ENCODE measurements at places on chromosomes 12 and 14. TPM values are rescaled to one million over a fixed set of nuclear protein-coding genes. Genes with fewer than 3 reads are reported as not detected.

Gene CCDC38
- total RNA-seq: not detected

Gene HEATR5A
- total RNA-seq: 39.3 TPM

Gene SLCO1B3
- total RNA-seq: not detected

Gene CIROP
- not detected for total RNA-seq

Gene ZNF839
- 5.7 TPM for total RNA-seq

Gene KRT71
- total RNA-seq: not detected

Gene BHLHE41
- total RNA-seq: 10.6 TPM

Gene SOAT2
- total RNA-seq: 0.17 TPM

Gene SLC41A2
- total RNA-seq: 9.9 TPM

Gene IFT43
- 56.2 TPM for total RNA-seq

Gene RFX4
- total RNA-seq: not detected

Gene BEGAIN
- total RNA-seq: 2.3 TPM

Gene TRIP11
- 61.1 TPM for total RNA-seq

Gene NPAS3
- total RNA-seq: 5.7 TPM

Gene SLC38A2
- 127 TPM for total RNA-seq

Gene RTN1
- total RNA-seq: 3.2 TPM

Gene MGP
- total RNA-seq: 1,019 TPM

Gene TMEM132C
- 9.4 TPM for total RNA-seq

DNA sequence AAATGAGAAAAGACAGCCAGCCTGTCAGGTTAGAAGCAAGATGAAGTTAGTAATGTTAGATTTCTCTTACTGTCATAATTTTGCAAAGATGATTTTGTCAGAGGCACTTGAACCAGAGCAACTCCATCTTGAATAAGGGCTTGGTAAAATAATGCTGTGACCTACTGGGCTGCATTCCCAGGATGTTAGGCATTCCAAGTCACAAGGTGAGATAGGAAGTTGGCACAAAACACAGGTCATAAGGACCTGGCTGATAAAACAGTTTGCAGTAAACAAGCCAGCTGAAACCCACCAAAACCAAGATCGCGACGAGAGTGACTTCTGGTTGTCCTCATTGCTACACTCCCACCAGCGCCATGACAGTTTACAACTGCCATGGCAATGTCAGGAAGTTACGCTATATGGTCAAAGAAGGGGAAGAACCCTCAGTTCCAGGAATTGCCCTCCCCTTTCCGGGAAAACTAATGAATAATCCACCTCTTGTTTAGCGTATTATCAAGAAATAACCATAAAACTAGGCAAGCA is 1313.5 kb upstream of the TMEM132C start:
- no peak for DNase-seq

DNA sequence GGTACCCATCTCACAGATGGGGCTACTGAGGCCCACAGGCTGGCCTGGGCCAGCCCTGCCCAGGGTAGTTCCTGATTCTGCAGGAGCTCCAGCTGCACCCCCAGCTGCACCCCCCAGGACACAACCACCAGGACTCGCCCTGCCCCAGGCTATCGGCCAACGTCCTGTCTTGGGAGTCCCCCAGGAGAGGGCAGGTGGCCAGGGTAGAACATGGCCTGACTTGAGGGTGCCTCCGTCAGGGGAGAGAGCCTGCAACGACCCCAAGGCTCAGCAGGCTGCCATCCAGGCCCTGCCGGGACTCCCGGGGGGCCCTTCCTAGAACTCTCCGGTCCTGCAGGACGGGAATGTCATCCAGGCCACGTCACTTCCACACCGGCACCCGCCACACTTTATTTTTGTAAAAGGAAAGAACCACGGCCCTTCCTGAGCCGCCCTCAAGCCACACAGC is 15.8 kb downstream of the JAG2 start:
- peak; percentile 38 for DNase-seq

GRCh38 chr14:51881636-51882035 is 21.2 kb downstream of the GNG2 start:
- DNase-seq: no peak

GRCh38 chr12:29131539-29131938 is 17.5 kb upstream of the FAR2 start:
- no peak for DNase-seq

DNA sequence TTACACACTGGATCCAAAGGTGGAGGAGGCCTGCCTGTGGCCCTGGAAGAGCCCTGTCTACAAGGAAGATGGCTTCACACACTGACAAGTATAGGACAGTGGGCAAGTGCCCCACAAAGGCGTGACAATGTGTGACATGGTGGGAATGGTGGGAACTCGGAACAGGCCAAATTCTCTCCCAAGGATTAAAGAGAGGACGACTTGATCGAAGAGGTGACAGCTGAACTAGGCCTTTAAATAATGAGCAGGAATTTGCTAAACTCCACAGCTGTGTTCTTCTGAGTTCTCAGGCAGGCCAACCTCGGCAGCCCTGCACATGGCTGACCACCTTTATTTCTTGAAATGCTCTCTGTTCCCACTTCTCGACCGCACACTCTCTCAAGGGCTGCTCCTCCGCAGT is 23.8 kb downstream of the POMT2 start:
- no peak for DNase-seq

DNA sequence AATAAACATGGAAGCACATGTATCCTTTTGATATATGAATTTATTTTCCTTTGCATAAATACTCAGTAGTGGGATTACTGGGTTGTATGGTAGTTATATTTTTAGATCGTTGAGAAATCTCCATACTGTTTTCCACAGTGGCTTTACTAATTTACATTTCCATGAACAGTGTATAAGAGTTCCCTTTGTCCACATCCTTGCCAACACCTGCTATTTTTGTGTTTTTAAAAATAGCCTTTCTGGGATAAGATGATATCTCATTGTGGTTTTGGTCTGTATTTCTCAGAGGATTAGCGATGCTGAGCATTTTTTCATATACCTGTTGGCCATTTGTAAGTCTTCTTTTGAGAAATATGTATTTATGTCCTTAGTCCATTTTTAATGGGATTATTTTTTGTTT is 329.2 kb upstream of the KITLG start:
- DNase-seq: no peak

GRCh38 chr12:90122681-90123080 is 414.0 kb upstream of the ATP2B1 start:
- no peak for DNase-seq

DNA sequence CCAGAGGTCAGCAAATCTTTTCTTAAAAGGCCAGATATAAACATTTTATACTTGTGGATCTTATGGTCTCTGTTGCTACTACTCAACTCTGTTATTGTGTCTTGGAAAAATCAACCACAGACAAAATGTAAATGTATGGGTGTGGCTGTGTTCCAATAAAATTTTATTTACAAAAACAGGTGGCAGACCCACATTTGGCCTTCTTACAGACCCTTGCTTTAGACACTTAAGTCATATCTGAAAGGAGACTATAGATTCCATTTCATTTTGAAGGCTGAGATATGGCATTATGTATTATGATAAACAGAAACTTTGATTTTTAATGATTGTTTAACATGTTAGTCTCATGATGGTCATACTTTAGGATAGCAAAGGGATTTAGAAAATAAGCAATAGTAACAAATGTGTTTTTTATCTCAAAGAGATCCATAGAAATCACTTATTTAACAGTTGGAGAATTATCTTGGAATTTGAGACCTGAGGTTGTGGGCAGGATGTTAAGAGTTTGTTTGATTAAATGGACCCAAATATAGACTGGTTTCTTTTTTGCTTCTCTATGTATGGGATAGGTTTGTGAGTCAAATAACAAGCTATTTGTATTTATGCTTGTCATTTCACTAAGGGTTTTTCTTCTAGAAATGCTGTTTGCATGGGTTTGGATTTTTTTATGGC is 51.2 kb downstream of the PPFIBP1 start:
- no peak for DNase-seq

DNA sequence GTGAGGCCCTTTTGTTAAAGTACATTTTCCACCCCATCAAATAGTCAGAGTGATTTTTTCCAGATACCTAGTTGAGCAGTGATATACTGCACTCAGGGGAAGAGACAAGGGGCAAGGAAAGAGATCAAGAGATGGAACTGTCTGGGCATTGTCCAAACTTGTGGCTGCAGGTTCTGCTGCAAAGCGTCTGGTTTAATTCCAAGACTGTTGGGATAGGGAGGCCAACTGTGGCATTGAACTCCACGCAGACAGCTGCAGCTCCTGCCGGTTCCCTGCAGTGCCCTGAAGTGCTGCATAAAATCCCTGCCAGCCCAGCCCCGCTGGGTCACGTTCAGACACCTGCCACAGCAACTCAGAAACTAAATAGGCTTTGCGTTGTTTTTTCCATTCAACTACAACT is 30.5 kb downstream of the RPH3A start:
- DNase-seq: no peak

DNA sequence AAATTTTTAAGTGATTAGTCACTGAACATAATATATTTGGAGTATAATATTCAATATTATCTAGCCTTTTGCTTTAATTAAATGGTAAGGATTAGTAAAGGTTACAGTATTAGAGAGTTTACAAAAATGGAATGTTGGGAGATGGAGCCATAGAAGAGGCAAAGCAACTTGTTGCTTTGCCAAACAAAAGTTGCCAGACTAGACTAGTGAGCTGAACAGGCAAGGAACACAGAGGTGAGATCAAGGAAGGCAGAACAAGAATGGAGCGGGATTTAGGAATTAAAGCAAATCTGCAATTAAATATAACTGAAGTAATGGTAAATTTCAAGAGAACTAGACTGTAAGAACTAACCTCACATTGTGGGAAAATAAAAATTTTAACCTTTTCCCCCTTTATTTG is 5.1 kb downstream of the ARF6 start:
- no peak for DNase-seq

DNA sequence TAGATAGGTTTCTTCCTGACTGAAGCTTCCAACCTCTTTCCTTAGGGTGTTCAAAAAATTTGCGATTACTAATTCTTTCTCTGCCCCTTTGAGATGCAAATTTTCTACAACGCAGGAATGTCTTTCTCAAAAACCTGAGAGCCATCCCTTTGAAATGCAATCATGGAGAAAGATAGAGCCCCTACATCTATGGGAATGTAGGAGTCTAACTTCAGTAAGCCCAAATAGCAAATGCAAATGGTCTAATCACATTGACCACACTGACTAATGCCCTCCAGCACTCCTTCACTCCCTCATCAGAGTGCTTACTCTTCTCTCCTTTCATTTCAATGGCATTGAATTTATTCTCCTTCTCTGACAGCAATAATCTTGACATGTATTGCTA is 107.1 kb downstream of the SLC6A15 start:
- DNase-seq: no peak

DNA sequence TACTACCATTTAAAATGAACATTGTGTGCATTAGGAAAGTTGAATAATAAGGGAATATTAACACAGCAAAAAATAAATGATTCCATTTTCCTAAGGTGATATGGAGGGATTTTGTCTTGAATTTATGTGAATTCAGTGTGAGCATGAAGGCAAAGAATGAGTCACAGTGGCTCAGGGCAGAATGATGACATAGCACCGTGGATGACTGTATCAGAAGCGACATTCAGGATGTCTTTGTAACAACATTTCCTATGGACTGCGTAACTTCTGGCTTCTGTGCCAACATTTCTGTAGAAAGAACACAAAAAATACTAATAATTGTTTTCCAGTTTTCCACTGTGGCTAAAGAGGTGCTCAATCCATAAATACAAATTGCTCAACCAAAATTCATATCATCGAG is 54.6 kb downstream of the TTC8 start:
- no peak for DNase-seq

- peak; percentile 62 for DNase-seq
Observed at GRCh38 chr12:47808574-47809365, 10.9 kb downstream of the HDAC7 start.

GRCh38 chr14:49480979-49481498 is 105.1 kb downstream of the RPS29 start:
- DNase-seq: no peak

GRCh38 chr12:45473636-45474035 is 255.9 kb upstream of the ARID2 start:
- DNase-seq: no peak

DNA sequence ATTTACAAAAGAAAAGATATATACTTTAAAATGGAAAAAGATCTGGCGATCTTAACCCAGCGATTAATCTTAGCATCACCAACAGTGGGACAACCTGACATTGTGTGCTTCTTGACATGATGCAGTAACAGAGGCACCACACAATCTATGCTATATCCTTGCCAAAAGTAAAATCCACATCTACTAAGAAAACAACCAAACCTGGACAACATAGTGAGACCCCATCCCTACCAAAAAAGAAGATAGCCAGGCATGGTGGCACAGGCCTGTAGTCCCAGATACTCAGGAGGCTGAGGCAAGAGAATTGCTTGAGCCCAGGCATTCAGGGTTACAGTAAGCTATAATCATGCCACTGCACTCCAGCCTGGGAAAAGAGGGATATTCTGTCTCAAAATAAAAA is 50.5 kb downstream of the SINHCAF start:
- no peak for DNase-seq

GRCh38 chr12:51036279-51036678 is 10.1 kb upstream of the SLC11A2 start:
- no peak for DNase-seq

- peak; percentile 81 for DNase-seq
Observed at GRCh38 chr12:57461276-57461916, 1.8 kb downstream of the GLI1 start.

- DNase-seq: no peak
Observed at GRCh38 chr14:101929946-101930345, 34.4 kb upstream of the DYNC1H1 start.

DNA sequence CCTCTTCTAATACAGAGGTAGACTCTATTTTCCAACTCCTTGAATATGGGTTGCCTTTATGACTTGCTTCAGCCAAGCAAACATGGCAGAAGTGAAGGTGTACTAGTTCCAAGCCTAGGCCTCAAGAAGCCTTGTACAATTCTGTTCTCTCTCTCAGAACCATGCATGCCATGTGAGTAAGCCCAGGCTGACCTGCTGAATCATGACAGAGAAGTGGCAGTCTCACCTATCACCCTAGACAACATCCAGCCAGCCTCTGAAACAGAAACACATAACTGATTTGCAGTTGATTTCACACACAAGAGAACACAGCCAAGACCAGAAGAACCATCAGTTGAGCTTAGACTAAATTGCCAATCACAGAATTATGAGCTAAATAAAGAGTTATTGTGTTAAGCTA is 157.2 kb downstream of the GARIN6 start:
- no peak for DNase-seq

DNA sequence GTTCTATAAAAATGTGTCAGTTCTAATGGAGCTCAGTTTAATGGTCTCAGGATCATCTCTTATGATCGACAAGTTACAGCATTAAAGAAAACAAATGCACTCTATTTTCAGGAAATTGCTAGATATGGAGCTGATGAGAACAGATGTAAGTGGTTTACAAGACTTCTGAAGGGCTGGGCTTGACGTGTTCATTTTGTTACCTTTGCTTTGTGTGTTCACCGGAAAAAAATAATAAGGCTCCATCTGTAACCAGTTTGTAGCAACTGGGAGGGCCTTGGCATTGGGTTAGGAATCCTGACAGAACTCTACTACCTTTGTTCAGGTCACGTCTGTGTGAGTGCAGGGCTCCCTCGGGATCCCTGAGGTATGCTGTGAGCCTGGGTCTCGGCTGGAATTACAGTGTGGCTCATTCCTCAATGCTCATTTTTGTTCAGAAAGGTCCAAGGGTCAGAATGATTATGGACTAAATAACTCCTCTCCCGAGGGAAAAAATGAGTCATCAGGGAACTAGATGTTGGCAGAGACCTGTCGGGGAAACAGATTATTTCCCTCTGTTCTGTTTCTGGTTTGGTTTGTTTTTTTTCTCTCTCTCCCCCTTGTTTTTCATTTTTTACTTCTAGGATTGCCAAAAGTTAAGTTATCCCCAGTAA is 158.0 kb downstream of the SLC5A8 start:
- no peak for DNase-seq

All from right cardiac atrium (tissue), 5 donors.